ENCODE measurements at places on chromosomes 3 and 15. TPM values are rescaled to one million over a fixed set of nuclear protein-coding genes. Genes with fewer than 3 reads are reported as not detected.

DNA sequence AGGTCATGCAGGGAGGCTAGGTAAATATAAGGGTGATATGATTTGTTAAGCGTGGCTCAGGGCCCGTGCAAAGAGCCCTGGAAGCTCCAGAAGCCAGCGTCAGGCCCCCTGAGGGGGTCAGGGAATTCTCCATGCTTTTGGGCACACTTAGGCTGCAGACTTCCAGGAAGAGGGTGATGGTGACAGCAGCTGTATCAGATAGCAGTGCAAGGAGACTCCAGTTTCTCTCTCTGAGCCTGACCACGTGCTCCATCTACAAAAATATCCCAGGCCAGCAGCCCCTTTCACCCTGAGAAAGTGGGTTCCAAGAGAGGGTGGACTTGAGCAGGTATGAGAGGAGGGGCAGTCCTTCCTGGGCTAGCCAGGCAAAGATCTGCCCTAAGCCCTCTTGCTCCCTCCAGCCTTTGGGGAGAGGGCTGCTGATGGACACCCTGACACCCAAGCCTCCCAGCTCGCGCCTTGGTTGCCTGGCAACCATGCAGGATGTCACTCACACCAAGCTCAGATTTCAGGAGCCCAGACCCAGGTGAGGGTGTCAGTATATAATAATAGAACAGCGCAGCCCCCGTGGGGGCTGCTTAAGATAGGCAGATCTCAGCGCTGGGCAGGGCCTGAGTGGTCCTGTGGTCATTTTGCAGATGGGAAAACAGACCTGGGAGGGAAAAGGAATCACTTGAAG lies 35.8 kb downstream of the ATP2B2 start:
- no peak for DNase-seq

Gene DPPA2
- total RNA-seq: not detected

Gene MCCC1
- 37.5 TPM for total RNA-seq

GRCh38 chr3:27728195-27729087 lies 6.3 kb upstream of the EOMES start:
- DNase-seq: no peak

- no peak for DNase-seq
Measured at GRCh38 chr3:18208856-18209255, 216.3 kb downstream of the SATB1 start.

Gene ONECUT1
- total RNA-seq: 1.4 TPM

Gene TNFSF10
- total RNA-seq: 13.0 TPM

DNA sequence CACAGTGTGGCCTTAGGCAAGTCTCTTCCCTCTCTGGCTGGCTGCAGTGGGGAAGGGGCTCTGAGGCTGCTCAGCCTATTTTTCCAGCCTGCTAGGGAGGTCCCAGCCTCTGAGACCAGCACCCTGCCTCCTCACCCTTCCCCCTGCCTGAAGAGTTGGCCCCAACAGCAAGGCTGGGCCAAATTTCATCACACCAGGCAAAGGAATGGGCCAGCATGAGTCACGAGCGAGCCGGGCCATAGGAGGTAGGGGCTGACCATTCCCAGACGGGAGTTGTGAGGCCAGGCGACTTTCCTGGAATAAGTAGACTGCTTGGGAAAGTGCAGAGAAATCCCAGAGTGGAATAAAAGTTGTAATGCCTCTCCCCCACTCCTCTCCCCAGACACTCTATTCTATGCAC lies 5.7 kb upstream of the FBLN2 start:
- no peak for DNase-seq

- no peak for DNase-seq
Measured at GRCh38 chr3:22887664-22888291, 315.3 kb upstream of the UBE2E2 start.

DNA sequence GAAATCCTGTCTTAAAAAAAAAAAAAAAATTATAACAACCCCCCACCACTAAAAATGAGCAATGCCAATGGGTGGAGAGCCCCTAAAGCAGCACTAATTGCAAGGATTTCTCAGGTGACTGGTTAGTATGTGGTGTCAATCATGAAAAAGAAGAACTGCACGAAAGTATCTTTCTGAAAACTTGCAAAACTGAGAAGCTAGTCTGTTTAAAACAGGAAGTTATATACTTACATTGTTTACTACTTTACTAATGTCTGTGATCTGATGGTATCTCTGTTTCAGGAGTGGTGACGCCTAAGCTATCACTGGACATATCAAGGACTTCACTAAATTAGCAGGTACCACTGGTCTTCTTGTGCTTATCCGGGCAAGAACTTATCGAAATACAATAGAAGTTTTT lies at the start of gene CCR3:
CCR3 (plus strand) TSS at position 341 of the 400 bp plus-strand sequence. CDS start 22,699 bp downstream, outside the sequence.
- DNase-seq: no peak

Gene TMCO5A
- not detected for total RNA-seq

Gene VPS33B
- 7.9 TPM for total RNA-seq

Gene CPLX3
- 0.20 TPM for total RNA-seq

- DNase-seq: no peak
Measured at GRCh38 chr3:189094539-189094938, 77.2 kb upstream of the TPRG1 start.

- DNase-seq: no peak
Measured at GRCh38 chr3:122581622-122582021, 4.2 kb downstream of the PARP15 start.

- DNase-seq: peak; percentile 62
Measured at GRCh38 chr3:170961616-170962400, 53.4 kb upstream of the EIF5A2 start.

Gene DENND4A
- 69.6 TPM for total RNA-seq

DNA sequence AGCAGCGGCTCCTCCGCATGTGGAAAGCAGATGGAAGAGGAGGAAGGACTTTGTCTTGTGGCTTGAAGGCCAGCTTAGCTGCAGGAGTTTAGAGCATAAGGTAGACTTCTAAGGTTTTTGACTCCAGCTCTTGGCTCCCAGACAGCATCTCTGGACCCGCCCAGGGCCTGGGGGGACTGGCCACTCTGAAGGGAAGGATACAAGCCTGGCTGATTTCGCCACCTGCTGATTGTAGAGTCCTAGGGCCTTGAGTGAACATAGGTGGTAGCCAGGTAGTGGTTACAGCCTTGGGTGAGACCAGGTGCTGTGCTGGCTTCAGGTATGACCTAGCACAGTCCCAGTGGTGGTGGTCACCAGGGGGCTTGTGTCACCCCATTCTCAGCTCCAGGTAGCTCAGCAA lies 48.4 kb upstream of the RPL35A start:
- DNase-seq: no peak
